ENCODE measurements at places on chromosomes 11 and 22.

- DNase-seq: no peak
Measured at GRCh38 chr11:15903246-15903645, 453.1 kb downstream of the SOX6 start.

DNA sequence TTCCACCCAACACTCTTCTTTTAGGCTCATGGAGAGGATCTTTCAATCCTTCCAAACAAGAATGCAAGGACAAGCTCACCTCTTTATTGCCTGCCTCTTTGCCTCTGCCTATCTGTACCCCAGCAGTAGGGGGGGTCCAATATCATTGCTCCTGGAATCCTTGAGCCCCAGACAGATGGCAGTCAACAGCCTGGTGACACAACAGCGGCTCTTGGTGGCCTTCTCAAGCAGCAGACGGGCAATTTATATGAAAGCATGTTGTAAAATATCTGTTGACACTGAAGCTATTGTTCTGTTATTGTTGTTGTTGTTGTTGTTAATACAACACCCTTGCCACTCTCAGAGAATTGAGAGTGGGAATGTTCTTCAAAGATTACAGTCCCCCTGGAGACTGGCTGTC lies 480.0 kb upstream of the CADM1 start:
- no peak for DNase-seq

- no peak for DNase-seq
Measured at GRCh38 chr11:11411401-11411985, 58.4 kb upstream of the CSNK2A3 start.

- no peak for DNase-seq
Measured at GRCh38 chr11:103234974-103235373, 125.7 kb downstream of the DYNC2H1 start.

DNA sequence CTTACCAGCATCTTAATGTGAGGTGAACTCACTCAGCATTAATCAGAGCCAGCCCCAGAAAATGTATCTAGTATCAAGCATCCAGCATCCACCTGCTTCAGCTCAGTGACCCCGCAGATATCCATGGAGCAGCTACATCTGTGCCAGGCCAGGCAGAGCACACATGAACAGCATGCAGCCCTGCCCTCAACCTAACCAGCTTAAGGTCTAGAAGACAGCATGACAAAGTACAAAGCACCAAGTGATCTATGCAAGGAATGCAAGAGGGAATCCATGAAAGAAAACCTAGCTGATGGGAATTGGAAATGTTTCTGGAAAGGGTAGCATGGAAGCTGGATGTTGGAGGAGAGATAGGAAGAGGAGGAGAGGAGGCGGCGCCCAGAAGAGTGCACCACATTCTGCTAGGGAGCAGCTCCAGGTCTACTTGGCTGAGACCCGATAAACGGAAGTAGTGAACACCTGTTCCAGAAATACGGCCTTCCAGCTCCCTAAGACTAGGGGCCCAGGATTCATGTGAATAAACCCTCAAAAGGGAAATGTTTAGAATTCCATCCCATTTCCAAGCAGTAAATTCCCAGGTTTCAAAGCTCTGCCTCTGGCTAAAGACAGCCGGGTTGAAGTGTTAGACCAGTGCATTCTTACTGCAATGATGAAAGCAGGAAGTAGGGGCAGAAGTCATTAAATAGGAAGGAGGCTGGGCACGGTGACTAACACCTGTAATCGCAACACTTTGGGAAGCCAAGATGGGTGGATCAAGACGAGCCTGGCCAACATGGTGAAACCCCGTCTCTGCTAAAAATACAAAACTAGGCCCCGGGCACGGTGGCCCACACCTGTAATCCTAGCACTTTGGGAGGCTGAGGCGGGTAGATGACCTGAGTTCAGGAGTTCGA lies 23.5 kb upstream of the L3MBTL2 start:
- DNase-seq: no peak

GRCh38 chr11:134155946-134156865 lies 67.6 kb downstream of the NCAPD3 start:
- no peak for DNase-seq

GRCh38 chr11:48101958-48102357 lies 114.7 kb upstream of the OR4B1 start:
- no peak for DNase-seq

- DNase-seq: peak; percentile 44
Measured at GRCh38 chr22:31442768-31443489, 43.5 kb downstream of the DRG1 start.

- DNase-seq: no peak
Measured at GRCh38 chr11:28140689-28141455, 32.7 kb downstream of the METTL15 start.

DNA sequence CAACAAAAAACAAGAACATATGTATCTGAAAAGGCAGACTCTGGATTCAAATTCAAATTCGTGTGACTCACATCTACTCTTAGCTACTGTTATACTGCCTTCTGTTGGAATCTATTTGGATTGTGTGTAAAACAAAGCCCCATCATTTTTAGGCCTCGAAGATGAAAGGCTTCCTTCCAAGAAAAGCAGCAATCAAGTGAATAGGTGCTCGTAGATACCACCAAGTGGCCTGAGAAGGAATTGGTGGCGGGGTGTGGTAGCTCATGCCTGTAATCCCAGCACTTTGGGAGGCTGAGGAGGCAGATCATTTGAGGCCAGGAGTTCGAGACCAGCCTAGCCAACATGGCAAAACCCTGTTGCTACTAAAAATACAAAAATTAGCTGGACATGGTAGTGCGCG lies 4.2 kb downstream of the GRAMD1B start:
- DNase-seq: no peak

Data from D341Med (cell line).